ENCODE measurements at places on chromosomes 3 and 15.

DNA sequence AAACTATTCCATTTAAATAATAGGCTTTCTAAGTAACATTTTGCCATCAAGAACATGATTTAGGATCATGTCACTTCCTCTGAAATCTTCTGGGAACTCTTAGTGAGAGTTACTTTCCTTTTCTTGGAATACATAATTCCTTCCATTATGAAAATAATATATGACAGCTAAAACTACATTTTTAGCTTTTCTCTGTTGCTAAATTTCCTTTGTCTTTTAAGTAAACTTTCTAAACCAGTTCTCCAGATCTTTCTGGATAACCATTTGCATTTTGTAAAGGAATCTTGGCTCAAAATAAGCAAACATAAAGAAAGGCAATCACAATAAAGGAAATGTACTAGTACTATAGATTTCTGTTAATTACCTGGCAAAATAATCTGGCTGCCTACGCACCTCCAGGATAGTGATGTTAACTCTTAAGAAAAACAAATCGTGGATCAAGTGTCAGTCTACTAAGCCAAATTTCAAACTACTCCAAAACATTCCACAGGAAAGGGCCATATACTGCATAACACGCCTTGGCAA is 165.7 kb downstream of the ZNF385D start:
- DNase-seq: no peak

- no peak for DNase-seq
Measured at GRCh38 chr15:37015451-37015850, 84.9 kb downstream of the MEIS2 start.

DNA sequence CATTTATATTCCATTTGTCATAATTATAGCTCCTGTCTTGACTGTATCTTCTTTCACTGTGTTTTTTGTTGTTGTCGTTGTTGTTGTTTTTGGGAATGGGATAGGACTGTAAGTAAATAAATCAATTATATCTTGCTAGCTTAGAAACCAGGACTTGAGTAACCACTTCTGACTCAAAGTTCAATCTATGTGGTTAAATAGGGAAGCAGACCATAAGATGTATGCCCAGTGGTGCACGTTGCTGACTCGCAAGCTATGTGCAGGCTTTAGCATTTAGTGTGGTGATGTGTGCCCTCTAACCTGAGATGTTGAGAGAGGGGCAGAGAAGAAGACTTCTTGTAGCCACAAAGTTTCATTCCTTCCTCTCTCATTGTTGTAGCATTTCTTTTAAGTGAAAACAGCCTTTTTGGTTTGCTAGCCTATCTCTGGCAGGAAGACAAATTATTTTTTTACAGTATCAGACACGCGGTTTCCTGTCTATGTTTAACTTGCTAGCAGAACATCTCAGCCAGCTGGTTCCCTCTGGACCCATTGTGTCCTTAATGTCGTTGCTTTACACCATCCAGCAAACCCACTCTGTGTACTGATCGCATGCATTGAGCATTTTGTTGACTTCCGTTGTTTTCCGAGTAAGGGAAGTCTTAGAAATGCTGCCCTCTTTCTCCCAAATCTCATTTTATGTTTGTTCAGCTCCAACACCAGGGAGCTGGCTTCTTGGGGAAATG is 52.1 kb downstream of the TGFBR2 start:
- peak; percentile 63 for DNase-seq

DNA sequence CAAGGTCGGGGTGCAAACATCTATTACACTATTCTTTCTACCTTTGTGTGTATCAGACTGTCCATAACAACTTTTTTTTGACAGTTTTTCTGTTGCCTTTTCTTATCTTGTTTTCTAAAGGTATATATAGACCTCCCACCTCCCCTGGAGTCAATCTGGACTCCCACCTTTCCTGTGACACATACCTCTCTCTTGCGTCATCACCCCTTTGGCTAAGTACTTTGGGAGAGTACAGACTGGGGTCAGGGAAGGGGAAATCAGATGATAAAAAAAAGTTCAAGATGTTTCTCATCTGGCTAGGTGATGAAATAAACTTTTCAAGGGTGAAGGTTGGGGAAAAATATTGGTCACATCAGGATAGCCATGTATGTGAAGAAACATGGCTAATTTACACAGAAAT is 17.2 kb downstream of the TSPAN3 start:
- DNase-seq: no peak

DNA sequence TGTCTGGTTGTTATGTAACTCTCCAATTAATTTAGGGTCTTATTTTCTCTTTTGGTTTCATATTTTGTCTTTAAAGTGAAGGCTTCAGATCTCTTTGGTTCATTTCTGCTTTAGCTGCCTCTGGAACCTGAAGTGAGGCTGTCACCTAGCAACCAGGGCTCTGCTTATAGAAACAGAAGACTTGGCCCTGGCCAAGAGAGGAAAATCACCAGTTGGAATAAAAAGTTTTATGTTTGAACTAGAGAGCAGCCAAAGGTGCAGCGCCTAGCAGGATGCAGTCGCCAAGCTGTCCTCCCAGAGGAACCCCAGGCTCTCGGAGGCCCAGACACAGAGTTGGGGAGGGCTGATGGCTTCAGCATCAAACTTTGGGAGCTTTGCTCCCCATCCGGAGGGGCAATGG is 41.1 kb downstream of the LYZL4 start:
- DNase-seq: no peak

GRCh38 chr15:84862214-84862975 is 22.1 kb upstream of the SLC28A1 start:
- DNase-seq: no peak

GRCh38 chr3:138023754-138024153 is 13.8 kb downstream of the CLDN18 start:
- no peak for DNase-seq

GRCh38 chr3:12336099-12336498 is 47.2 kb downstream of the PPARG start:
- DNase-seq: no peak

GRCh38 chr3:186440891-186441290 is 78.9 kb upstream of the DGKG start:
- DNase-seq: no peak

DNA sequence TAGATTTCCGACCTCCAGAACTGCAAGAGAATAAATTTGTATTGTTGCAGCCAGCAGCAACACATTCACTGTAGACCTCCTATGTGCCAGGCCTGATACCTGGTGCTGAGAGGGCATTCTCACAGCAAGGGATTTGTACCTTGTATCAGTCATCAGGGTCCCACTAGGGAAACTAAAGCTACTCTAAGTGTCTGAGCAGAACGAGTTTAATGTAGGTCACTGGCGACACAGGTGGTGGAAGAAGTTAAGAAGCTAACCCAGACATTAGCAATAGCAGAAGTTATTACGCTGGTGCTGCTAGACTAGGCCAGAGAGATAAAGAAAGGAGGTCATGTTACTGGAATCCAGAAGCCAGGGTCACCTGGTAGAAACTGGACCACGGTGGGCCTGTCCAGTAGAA is 60.5 kb upstream of the BCL6 start:
- DNase-seq: no peak

DNA sequence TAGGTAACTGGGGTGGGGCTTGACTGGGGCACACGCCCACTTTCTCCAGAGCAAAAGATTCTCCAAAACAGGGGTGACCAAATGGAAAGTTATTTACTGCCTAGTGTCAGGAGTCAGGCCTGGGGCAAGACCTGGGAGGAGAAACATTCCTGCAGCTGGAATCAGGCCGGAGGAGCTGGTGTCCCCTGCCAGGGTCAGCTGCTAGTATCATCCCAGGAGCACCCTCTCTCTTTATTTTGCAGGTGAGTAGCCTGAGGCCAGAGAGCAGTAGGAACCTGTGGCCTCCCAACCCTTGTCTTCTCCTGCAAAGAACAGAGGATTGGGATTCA is 32.9 kb downstream of the DNAJB8 start:
- no peak for DNase-seq

GRCh38 chr3:44721231-44722102 is 8.0 kb upstream of the ZNF501 start:
- no peak for DNase-seq

GRCh38 chr15:92232876-92233275 is 160.8 kb upstream of the ST8SIA2 start:
- DNase-seq: no peak

- peak; percentile 71 for DNase-seq
Measured at GRCh38 chr15:31867536-31868442, 162.5 kb upstream of the CHRNA7 start.

DNA sequence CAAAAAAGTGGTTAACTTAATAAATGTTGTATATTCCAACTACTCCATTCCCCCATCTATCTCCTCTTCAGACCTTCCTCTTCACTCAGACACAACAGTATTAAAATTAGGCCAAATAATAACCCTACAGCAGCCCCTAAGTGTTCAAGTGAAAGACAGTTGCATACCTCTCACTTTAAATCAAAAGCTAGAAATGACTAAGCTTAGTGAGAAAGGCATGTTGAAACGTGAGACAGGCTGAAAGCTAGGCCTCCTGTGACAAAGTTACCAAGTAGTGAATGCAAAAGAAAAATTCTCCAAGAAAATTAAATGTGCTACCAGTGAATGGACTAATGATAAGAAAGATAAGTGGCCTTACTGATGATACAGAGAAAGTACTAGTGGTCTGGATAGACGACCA is 71.7 kb downstream of the ANKRD28 start:
- DNase-seq: no peak

GRCh38 chr15:52730173-52730572 is 51.0 kb upstream of the ATOSA start:
- DNase-seq: no peak

DNA sequence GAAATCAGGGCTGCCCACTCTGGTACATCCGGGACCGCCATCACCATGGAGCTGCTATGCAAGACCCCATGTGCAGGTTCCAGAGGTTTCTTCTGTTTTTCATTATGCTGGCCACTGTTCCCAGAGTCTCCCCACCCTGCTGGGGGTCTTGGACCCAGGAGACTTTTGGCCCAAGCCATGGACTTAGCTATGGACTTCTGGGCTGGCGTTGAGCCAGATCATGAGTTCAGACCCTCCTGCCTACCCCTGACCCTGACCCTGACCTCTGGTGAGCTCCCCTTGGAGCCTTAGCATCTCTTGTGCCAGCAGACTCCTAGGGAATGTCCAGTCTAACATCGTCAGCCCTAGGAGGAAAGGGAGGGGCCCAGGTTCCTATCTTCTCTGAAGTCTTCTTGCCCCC is 25.3 kb downstream of the SLC28A1 start:
- no peak for DNase-seq

DNA sequence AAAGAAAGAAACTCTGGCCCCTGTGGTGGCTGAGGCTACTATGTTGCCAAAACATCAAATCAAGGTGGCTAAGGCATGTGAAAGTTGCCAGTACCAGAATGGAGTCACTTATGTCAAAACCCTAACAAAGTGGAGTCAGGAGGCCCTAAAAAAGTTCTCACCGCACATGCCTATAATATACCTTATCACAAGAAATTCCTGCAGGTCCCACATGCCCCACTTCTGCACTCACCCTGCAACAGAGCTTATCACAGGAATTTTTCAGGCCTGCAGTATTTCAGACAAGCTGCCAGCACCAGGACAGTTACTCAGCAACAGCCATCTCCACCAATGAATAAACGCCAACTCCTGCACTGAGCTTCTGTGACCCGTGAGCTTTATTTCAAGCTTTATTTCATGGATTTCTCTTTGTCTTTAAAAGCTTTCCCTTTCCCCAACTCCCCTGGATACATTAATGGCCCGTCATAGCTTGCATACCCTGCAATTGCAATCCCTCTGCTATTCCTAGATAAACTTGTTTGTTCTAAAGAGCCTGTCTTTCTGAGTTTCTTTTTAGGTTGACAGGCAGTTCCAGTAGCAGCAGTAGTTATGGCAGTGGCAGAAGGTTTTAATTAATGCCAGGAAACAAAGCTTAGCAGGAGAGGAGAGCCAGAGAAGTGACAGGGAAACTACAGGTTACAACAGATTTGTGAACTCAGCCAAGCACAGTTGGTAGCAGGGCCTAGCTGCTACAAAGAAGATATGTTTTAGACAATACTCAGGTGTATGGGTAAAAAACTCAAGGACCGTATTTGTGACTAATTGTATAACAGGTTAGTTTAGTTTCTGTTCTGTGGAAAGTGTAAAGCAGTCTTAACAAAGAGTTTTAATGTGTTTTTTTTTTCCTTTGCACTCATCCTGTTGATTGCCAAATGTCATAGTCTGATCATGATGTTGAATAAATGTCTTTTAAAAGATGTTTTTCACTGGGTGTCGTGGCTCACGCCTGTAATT is 15.9 kb upstream of the TMEM42 start:
- DNase-seq: no peak

GRCh38 chr3:183822631-183823030 is 2.7 kb downstream of the MAP6D1 start:
- no peak for DNase-seq

DNA sequence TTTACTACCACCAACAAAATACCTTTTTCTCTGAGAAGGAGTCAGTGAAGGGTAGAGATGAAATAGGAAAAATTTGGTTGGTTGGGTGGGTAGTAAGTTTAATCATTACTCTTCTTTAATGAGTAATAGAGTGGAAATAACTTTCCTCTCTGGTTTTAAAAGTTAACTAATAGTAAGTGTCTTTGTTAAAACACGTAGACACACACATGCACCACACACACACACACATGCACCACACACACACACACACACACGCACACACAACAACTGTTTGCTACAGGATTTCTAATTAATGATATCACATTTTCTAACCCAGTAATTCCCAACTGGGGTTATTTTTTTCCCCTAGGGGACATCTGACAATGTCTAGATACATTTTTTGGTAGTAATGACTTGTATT is 84.1 kb downstream of the CHL1 start:
- no peak for DNase-seq

DNA sequence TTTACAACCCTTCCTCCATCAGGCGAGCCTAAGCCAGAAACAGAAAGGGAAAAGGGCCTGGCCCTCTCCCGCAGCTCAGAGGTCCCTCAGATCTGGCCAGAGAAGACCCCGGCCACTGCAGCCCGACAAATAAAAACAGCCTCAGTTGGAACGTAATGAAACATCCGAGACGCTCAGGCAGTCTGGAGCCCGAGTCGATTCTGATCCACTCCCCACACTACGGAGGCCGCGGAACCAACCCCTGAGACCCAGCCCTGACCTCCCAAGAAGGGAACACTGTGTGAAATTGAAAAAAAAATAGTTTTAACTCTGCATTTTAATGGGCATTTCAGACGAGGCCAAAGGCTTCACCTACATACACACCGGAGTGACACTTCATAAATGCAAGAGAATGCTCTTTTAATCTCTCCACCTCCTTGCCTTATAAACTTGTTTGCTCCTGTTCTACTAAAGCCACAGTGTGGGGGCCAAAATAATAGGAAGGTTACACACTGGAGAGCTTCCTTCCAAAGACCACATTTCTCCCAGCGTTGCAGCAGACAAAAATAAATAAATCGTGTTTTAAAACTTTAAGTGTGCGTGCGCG is 3.7 kb downstream of the MEIS2 start:
- no peak for DNase-seq

GRCh38 chr3:62809369-62809768 is 65.8 kb downstream of the CADPS start:
- DNase-seq: no peak

DNA sequence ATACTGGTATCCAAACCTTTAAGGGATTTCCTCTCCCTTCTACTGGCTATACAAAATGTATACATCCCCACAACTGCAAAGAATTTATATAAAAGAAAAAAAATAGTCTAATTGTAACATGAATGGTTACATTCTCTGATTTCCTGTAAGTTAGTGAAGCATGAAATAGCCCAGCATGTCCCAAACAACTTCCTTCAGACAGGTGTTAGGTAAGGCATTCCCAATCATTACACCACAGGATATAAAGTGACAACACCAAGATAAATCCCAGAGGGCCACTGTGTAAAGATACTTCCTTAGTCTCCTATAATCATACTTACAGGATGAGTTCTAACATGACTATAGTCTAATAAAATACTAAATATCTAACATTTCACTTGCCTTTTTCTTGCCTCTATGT is 7.6 kb downstream of the CMTM6 start:
- DNase-seq: no peak

GRCh38 chr15:79904271-79904670 is 7.5 kb upstream of the MTHFS start:
- DNase-seq: no peak
